ENCODE measurements at places on chromosomes 5 and 9.

- H3K4me1 ChIP-seq, result no peaks in the 10 kb centered on the region
- DNase-seq, result no peak
- H3K36me3 ChIP-seq, result no peaks in the 10 kb centered on the region
- no peaks in the 10 kb centered on the region for H3K27me3 ChIP-seq
- H3K4me3 ChIP-seq, result no peak overlapping the region
Observed at GRCh38 chr5:152290181-152290580, 114.9 kb downstream of the NMUR2 start.

DNA sequence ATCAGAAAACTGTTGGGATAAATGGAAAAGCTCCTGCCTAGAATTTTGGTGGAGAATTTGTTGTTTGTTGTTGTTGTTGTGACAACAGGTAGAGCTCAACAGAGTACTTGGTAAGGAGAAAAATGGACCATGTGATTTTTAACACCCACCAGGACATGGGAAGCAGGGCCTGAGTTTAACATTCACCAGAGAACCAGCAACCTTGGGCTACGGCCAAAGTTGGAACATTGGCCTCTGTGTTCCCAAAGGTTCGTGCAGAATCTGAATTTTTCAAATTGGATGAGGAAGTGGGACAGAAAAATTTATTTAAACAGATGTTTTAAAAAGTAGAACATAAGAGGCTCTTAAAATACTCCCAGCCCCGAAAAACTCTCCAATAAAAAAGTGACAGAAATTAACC, 127.0 kb downstream of the GNA14 start:
- no peak overlapping the region for H3K27ac ChIP-seq
- H3K36me3 ChIP-seq, result no peaks in the 10 kb centered on the region
- H3K27me3 ChIP-seq, result no peaks in the 10 kb centered on the region
- DNase-seq, result no peak
- H3K4me3 ChIP-seq, result no peak overlapping the region
- H3K4me1 ChIP-seq, result no peaks in the 10 kb centered on the region

- DNase-seq, result no peak
- no peaks in the 10 kb centered on the region for H3K4me1 ChIP-seq
- no peaks in the 10 kb centered on the region for H3K27me3 ChIP-seq
- H3K27ac ChIP-seq, result no peak overlapping the region
- no peaks in the 10 kb centered on the region for H3K36me3 ChIP-seq
- H3K4me3 ChIP-seq, result no peak overlapping the region
Observed at GRCh38 chr9:29873579-29873978, 2300.3 kb upstream of the C9orf72 start.

- H3K36me3 ChIP-seq, result no peaks in the 10 kb centered on the region
- H3K27ac ChIP-seq, result no peak overlapping the region
- no peak overlapping the region for H3K4me3 ChIP-seq
- H3K27me3 ChIP-seq, result no peaks in the 10 kb centered on the region
Observed at GRCh38 chr9:124436320-124436719, 13.9 kb upstream of the ADGRD2 start.

DNA sequence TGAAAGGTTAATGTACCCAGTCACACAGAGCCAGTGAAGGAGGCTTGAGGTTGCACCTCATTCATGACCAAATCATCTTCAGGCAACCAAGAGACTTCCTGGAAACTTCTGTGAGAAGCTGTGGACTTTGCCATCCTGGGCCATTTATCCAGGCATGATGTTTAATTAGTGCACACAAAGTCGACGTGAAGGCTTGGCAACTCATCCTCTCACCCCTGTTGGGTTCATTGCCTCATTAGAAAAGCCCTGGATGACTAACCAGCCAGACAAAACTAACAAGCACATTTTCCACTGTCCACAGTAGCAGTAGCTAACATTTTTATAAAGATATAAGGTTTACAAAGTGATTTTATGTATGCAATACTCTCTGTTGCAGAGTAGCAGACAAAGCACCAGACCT, 65.7 kb upstream of the ZNF462 start:
- H3K4me1 ChIP-seq, result no peaks in the 10 kb centered on the region
- no peaks in the 10 kb centered on the region for H3K27me3 ChIP-seq
- H3K4me3 ChIP-seq, result no peak overlapping the region
- no peaks in the 10 kb centered on the region for H3K36me3 ChIP-seq
- no peak for DNase-seq
- no peak overlapping the region for H3K27ac ChIP-seq

GRCh38 chr9:16316911-16317817, 553.3 kb downstream of the BNC2 start:
- H3K27ac ChIP-seq, result no peak overlapping the region
- H3K36me3 ChIP-seq, result no peaks in the 10 kb centered on the region
- H3K4me3 ChIP-seq, result no peak overlapping the region
- DNase-seq, result no peak

DNA sequence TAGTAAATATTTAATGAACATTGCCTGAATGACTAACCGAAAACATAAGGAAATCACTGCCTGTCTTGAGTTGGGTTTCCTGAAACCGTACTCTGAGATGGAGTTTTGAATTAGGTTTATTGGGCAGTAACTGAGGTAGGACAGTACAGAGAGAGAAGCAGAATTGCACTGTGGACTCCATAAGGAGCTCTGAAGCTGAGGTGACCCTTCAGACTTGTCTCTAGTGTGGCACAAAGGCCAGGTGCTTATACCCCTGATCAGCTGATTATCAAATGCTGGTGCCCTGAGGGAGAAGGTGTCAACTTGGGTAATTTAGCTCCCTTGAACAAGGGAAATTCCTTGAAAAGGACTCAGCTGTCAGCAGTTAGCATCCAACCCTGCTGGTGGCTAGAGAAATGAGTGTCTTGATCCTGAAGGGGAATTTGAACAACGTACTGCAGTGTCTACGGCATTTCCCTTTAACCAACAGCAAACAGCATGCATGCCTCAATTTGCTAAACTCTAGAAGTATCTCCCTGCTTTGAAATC, 135.0 kb upstream of the SMARCA2 start:
- H3K4me3 ChIP-seq, result no peak overlapping the region
- H3K4me1 ChIP-seq, result no peaks in the 10 kb centered on the region
- H3K27me3 ChIP-seq, result no peaks in the 10 kb centered on the region
- H3K36me3 ChIP-seq, result no peaks in the 10 kb centered on the region

DNA sequence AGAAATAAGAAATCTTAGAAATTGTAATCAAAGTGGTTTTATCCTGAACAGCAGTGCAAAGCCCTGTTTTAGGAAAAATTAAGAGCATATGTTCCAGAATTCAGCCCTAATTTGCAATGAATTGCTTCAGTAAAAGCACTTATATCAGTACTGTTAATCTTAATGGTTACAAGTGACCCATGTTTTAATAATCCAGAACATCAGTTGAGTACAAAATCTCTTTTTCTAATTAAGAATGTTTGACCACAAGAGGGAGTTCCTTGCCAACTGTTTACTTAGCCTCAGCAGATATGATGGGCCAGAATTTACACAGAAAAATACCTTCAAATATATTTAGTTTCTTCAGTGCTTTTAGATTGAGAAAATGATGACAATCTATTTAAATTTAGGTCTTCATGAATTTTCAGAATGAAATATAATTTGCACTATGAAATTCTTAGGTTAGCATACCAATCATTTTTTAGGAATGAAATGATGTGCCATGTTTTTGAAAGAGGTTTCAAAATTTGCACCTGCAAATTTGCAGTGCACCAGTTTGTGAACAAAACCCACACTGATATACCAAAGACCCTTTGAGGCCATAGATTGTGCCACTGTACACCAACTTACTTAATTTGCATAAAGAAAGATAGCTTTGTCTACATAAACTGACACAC, 926.3 kb upstream of the ARRDC3 start:
- no peak for DNase-seq
- H3K36me3 ChIP-seq, result no peaks in the 10 kb centered on the region
- no peak overlapping the region for H3K27ac ChIP-seq
- no peaks in the 10 kb centered on the region for H3K4me1 ChIP-seq

GRCh38 chr5:108813673-108814072, 66.0 kb downstream of the FER start:
- H3K27me3 ChIP-seq, result no peaks in the 10 kb centered on the region
- no peak overlapping the region for H3K27ac ChIP-seq
- no peaks in the 10 kb centered on the region for H3K4me1 ChIP-seq
- H3K4me3 ChIP-seq, result no peak overlapping the region
- no peaks in the 10 kb centered on the region for H3K36me3 ChIP-seq

DNA sequence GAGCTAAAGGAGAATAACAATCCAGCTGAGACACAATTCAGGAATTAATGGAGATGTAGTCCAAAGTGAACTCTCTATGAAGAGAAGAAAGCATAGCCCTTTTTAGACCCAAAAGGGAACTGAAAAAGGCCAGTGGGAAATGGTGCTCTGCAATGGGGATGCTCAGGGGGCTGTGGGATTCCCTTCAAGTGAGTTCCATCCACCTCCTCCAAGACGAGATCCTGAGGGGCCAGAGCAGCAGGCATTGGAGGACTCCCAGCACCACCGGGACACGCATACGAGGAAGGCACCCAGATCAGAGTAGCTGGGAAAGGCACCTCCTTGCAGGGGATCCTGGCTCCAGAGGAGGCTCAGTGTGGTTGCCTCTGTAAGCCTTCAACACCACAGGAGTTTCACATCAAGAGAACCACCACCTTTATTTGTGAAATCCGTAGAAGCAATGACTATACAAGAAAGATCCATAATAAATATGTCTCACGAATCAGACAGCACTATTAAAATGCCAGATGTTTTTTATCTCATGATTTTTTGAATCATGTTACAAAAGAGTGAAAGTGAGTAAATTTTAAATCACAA, 288.2 kb downstream of the MED10 start:
- DNase-seq, result no peak
- H3K4me1 ChIP-seq, result no peaks in the 10 kb centered on the region
- no peaks in the 10 kb centered on the region for H3K36me3 ChIP-seq
- no peak overlapping the region for H3K4me3 ChIP-seq

GRCh38 chr5:59187857-59188256, 605.0 kb downstream of the RAB3C start:
- H3K4me3 ChIP-seq, result no peak overlapping the region
- H3K27ac ChIP-seq, result no peak overlapping the region
- DNase-seq, result no peak
- H3K4me1 ChIP-seq, result no peaks in the 10 kb centered on the region

DNA sequence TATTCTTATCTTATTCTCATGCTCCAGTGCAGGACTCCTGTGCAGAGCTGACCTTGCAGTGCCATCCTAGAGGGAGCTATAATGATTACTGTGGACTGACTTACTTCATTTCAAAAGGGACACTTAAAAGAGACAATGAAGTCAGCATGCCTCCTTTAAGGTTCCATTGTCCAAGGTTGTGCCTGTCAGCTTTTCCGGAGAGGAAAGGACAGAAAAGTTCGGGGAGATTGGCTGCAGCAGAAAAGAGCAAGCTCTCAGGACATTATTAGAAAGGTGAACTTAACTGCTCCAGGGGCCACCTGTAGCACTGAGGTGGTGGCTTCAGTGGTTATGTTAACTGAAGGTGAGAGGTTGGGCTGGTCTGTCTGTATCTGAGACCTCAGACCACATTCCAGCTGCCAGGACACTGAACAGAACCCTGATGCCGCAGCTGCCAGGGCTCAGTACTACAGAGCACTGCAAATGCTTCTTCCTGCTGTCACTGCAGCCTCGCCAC, 112.9 kb downstream of the ST8SIA4 start:
- H3K27me3 ChIP-seq, result no peaks in the 10 kb centered on the region
- no peaks in the 10 kb centered on the region for H3K4me1 ChIP-seq
- DNase-seq, result no peak
- no peak overlapping the region for H3K27ac ChIP-seq
- no peaks in the 10 kb centered on the region for H3K36me3 ChIP-seq

GRCh38 chr5:59569608-59570334, 323.8 kb downstream of the PDE4D start:
- no peak for DNase-seq
- no peaks in the 10 kb centered on the region for H3K4me1 ChIP-seq
- no peaks in the 10 kb centered on the region for H3K27me3 ChIP-seq
- no peaks in the 10 kb centered on the region for H3K36me3 ChIP-seq
- no peak overlapping the region for H3K4me3 ChIP-seq

DNA sequence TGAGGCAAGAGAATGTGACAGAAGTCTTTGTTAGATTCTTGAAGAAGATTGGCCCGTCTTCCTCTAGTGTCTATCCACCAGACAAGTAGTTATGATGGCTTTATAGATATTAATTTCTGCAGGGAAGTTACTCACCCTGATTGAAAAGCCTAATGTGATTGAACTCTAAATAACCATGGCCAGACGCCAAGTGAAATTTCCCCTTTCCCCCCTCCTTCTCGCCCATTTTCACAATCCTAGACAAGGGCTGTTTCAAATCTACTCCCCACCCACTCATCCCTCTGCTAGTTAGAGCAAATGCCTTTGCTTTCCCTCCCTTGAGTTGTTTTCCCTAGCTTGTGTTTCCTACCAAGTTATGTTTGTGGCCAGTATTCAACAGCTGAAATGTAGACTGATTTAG, 182.5 kb downstream of the TMEM167A start:
- no peaks in the 10 kb centered on the region for H3K4me1 ChIP-seq
- no peak overlapping the region for H3K4me3 ChIP-seq
- H3K27me3 ChIP-seq, result no peaks in the 10 kb centered on the region
- no peaks in the 10 kb centered on the region for H3K36me3 ChIP-seq
- no peak for DNase-seq

DNA sequence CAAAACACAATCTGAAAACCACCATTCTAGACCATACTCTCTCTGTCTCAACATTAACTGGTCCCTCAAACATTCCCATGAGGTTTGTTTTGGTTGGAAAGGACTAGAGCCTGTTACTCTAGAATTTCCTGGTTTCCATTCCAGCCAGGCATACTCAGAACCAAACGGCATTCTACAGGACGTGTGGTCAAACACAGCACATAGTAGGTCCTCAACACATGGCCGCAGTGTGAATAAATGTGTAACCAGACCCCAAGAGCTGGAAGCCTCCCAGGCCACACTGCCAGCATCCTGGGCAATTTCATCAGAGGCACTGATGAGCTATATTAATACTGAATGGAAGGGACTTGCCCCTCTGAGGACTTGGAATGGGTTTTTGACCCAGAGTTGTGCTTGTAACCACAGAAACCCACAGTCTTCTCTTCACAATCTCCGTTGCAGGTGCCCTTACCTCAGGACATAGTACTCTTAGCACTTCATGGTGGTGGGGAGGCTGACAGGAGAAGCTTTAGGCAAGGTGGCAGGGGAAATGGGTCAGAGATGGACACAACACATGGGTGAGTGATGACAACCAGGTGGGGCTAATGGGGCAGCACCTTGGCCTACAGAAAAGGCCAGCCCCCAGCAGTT, 66.0 kb downstream of the ZNF366 start:
- no peaks in the 10 kb centered on the region for H3K27me3 ChIP-seq
- H3K27ac ChIP-seq, result no peak overlapping the region
- H3K36me3 ChIP-seq, result no peaks in the 10 kb centered on the region
- H3K4me3 ChIP-seq, result no peak overlapping the region

DNA sequence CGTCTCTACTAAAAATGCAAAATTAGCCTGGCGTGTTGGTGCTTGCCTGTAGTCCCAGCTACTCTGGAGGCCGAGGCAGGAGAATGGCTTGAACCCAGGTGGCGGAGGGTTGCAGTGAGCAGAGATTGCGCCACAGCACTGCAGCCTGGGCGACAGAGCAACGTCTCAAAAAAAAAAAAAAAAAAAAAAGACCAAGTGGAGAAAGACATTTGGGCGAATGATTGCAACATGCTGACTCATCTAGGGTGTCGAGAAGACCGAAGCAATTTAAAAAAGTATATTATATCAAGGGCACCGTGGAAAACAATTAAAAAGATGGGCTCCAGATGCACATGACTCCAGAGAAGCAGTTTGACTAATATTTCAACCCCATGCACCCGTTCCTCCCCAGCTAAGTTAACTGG, 9.2 kb downstream of the KLF4 start:
- no peak overlapping the region for H3K27ac ChIP-seq
- H3K27me3 ChIP-seq, result no peaks in the 10 kb centered on the region
- DNase-seq, result no peak
- H3K36me3 ChIP-seq, result no peaks in the 10 kb centered on the region

GRCh38 chr5:103391659-103392058, 133.1 kb downstream of the MACIR start:
- H3K4me3 ChIP-seq, result no peak overlapping the region
- H3K27me3 ChIP-seq, result no peaks in the 10 kb centered on the region
- H3K36me3 ChIP-seq, result no peaks in the 10 kb centered on the region
